ENCODE measurements at places on chromosomes 11 and 22.

GRCh38 chr22:49825944-49826602, 1.6 kb downstream of the BRD1 start:
- no peak for DNase-seq

- no peak for DNase-seq
Observed at GRCh38 chr11:69545976-69546617, 64.6 kb downstream of the LINC01488 start.

DNA sequence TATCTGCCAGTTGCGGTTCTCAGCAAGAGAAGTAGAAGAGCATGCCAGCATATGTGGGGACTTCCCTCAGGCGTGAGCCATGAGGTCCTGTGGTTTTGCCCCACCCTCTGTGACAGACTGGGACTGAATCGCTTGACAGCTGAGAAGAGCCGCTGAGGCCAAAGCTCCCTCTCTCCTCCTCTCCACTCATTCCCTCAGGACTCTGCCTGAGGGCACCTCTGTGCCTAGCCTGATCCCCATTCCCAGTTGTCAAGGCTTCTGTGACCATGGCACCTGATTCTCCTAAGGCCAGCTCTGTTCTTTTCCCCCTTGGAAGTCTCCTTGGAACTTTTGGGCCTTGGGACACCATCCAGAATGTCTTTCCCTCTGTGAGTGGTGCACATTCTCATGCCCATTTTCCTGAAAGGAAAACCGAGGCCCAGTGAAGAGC, 27.0 kb downstream of the ART5 start:
- DNase-seq: no peak

DNA sequence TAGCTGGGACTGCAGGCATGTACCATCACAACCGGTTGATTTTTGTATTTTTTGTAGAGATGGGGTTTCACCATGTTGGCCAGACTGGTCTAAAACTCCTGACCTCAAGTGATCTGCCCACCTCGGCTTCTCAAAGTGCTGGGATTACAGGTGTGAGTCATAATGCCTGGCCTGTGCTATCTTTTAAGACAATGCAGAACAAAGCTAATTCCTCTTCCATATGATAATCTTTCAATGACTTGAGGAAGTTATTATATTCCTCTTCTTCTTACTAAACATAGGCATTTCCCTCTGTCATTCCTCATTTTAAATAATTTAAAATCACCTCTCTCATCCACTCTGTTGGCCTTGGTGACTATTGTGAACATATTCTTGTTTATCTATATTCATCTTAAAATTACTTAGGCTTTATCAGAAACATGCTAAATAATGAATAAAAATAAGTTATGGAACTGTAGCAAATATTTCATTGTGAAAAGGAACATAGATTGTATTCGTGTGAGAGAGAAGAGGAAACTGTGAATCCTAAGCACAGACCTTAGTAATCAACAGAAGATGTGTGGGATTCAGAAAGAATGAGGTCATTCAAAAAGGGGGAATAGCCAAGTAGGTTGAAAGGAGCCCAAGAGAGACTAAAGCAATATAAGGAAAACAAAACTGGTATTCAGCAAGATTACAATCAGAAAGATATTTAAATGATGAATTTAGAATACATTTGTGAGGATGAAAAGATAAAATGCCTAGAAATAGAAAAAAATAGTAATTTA, 269.4 kb downstream of the TTC28 start:
- no peak for DNase-seq

DNA sequence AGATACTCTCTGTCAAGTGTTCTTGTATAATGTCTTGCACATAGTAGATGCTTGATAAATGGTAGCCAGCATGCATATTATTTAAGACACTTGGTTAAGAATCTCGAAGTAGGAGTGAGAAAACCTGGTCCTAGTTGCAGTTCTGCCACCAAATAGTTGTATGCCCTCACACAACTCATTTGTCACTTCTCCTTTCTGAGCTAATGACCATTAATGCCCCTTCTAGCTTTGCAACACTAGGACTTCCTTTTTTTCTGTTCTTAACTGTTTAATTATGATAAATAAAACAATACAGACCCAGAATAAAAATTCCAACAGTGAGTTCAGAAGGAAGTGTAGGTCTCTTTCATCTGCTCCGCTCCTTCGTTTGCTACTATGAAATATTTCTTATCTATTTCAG, 453.6 kb downstream of the TMEM135 start:
- no peak for DNase-seq

GRCh38 chr22:42939941-42940653, 74.9 kb downstream of the PACSIN2 start:
- peak; percentile 87 for DNase-seq

DNA sequence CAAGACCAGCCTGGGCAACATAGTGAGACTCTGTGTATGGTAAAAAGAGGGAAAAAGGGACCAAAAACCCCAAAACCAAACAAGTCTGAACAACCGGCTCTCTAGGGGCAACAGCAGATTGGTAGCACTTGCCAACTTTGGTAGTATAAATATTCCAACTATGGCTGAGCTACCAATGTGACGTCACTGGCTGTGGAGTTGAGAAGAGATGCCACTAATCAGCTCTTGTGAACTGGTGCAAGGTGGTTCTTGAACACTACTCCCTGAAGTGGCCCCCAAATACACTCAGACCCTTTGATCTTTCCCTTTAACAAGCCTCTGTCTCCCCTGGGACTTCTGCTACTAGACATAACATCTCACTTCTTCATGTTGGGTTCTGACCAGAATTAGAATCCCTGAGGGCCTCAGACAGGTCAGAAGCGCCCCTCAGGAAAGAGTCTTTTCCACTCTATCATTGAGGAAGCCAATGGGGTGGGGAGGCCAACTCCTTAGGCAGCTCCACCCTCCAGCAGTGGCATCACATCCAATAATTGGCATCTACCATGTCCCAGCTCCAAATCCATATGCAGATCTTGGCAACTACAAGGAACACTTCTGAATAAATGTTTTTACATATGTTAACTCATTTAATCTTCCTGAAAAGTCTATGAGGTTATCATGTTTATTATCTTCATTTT, 49.2 kb downstream of the RPL27A start:
- no peak for DNase-seq

- no peak for DNase-seq
Observed at GRCh38 chr22:27492566-27493201, 308.9 kb downstream of the MN1 start.

DNA sequence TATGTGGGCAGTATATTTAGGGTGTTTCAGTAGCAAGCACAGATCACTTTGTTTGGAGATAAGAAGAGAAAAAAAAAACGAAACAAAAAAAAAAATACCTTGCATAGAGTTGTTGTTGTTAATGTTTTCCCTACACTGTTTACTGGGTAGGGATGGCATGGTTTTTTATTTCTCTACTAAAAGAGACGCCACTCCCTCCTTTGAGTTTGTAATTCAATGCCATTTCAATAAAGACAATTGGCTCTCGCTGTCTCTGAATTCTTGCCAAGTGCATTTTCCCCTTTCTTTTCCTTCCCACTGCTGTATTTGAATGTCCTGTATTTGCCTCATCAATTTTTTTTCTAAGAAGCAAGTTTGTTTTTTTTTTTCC, 213.9 kb upstream of the UBASH3B start:
- no peak for DNase-seq

- DNase-seq: no peak
Observed at GRCh38 chr11:86761978-86762377, 38.4 kb upstream of the PRSS23 start.

DNA sequence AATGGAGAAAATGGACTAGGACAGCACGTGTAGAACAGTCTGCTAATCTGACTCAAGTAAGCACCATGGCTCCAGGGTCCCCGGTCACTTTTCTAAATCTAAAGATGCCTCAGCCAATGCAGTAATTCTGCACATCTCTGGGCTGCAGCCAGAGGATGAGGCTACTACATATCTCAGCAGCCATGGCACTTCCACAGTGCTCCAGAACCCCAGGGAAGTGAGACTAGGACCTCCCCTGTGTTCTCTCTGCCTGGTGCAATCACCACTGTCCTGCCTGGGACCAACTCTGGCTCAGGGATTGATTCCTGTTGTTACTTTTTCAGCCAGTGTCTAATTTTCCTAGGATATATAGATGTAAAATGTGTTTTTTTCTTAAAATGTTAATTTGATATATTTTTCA, 129.4 kb upstream of the TOP3B start:
- DNase-seq: no peak

- DNase-seq: no peak
Observed at GRCh38 chr22:49966041-49966773, 5.6 kb downstream of the PIM3 start.
